Kidney epithelial cell (primary cell): ENCODE measurements at places on chromosomes 16 and 17. TPM values are rescaled to one million over a fixed set of nuclear protein-coding genes. Genes with fewer than 3 reads are reported as not detected.

The GAS7 gene
- 3.4 and 3.6 TPM in 2 replicates for total RNA-seq

DNA sequence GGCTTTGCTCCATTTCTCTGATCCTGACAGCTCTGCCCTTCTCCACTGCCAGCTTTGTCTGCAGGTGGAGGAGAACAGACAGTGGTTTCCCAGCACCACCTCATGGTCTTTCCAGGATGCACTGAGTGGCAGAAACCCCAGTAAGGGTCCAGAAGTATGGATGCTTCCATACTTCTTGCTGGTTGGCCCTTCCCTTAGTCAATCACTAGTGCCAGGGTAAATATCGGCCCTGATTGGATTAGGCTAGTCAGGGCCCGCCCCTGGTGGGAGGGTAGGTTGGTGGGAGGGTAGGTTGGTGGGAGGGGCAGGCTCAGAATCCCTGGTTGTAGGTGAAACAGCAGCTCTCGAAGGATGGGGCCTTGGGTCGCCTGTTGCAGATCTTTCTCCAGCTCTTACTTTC is 10.2 kb downstream of the RNF213 start:
- no peak for DNase-seq

DNA sequence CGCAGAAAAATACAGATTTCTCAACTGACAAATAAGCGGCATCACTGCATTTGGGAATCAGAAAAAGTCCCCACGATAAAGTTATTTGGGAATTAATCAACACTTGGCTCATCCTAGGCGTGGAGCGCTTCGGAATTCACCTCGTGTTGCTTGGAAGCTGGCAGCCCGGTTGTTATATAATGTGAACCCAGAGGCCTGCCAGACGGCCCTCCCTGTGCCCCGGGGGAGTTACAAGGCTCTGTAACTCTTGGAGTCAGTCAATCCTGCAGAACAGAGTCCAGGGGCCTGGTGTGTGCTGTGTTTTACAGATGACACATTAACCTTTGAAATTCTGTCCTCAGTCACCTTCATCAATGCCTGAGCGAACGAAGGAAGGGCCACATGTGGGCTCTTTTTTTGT is 111.1 kb downstream of the PITPNC1 start:
- no peak for DNase-seq

DNA sequence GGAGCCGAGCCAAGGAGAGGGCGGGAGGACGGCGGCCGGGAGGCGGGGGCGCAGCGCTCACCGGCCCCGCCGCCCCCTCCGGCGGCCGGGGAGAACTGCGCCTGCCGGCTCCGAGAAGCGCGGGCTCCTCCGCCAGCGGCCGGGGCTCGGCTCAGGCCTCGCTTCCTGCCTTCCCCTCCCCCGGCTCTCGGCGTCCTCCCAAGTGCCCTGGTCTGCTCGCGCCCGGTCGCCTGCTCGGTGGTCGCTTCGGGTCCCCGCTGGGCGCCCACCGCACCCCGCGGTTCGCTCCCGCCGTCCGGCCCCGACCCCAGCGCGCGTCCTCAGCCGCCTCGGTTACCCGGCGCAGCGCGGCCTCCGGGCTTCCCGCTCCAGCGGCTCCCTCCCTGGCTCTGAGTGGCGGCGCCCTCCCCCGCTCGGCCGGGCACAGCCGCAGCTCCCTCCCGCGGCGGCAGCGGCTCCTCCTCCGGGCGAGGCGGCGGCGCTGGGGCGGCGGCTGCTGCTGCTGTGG is 313 bp downstream of the UBTF start:
- DNase-seq = no peak

DNA sequence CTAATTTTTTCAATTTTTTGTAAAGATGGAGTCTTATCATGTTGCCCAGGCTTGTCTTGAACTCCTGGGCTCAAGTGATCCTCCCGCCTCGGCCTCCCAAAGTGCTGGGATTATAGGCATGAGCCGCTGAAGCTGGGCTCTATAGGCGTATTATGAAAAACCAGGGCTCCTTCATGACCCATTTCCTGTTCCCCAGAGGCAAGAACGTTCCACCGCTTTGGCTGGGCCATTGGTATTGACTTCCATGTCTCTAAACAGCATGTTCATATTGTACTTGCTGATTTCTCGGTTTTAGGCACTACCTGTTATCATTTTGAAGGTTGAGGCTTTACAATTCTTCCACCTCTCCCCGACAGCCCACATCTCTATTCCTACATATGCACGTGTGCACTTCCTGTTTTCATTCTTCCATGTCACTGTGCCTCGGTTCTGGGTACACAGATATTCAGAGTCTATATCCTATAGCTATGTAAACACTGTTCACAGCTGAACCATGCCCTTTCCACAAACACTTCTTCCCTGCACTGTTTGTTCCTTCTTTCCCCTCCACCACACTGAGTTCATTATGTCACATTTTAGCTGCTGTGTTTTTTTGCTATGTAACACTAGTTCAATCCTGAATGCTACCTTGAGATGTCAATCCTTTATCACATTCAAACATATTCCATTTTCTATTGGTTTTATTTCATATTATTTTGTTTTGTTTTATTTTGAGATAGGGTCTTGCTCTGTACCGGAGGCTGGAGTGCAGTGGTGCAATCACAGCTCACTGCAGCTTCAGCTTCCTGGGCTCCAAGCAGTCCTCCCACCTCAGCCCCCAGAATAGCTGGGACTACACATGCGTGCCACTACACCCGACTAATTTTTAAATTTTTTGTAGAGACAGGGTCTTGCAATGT is 16.8 kb upstream of the MAPK3 start:
- no peak for DNase-seq

GRCh38 chr17:35614810-35615209 is 27.7 kb downstream of the AP2B1 start:
- no peak for DNase-seq
